Bronchial epithelial cell (primary cell): ENCODE measurements at places on chromosomes 5 and 9. TPM values are rescaled to one million over a fixed set of nuclear protein-coding genes. Genes with fewer than 3 reads are reported as not detected.

The PCDHB7 gene
- not detected in 2 replicates for total RNA-seq

- no peak for DNase-seq
Measured at GRCh38 chr9:71479621-71480020, 288.7 kb downstream of the CEMIP2 start.

GRCh38 chr9:16023446-16023845, 470.6 kb downstream of the CCDC171 start:
- no peak for DNase-seq

DNA sequence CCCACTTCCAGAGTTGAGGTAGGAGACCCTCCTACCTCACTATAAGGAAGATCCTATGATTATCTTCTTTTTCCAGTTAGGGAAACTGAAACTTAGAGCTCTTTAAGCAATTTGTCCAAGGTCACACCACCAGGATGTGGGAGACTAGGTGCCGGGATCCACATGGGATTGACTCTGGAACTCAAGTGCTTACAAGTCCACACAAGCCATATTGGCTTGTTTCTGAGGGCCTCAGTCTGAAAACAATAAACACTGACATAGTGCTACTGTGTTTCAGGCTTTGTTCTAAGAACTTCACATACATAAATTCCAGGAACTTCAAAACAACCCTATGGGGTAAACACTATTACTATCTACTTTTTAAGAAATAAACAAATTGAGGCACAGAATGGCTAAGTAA, 481.3 kb downstream of the ZSWIM6 start:
- peak; percentile 83 for DNase-seq

DNA sequence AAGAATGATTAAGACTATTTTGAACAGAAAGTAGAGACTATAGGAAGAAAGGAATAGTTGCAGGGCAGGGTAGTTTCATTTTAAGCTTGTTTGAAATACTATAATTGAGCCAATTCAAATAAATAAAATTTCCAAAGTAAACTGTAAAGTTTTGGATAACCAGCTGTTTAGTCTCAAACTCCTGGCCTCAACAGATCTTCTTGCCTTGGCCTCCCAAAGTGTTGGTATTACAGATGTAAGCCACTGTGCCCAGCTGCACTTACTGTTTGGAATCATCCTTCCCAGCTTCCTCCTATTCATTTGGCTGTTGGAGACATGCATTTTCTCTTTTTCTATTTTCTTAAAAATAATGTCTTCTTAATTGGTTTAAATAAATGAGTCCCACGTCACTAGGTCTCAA, 231.0 kb downstream of the NNT start:
- no peak for DNase-seq

DNA sequence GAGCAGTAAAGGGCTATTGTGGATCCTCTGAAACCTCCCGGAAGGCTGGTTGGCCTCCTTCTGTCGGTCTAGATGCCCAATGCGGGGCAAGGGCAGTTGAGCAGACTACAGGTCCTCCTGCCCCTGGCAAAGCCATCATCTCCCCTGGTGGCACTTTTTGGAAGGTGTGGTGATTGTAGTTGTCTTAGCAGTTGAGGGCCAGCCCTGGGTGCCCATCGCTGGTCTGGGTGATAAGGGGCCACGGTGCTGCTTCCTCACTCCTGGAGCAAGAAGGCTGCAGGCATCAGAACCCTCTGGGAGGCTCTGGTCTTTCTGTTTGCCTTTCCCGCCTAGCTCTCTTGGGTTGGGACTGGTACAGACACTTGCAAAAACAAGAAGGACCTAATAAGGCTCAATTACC, 63.8 kb downstream of the CYSTM1 start:
- no peak for DNase-seq

- peak; percentile 76 for DNase-seq
Measured at GRCh38 chr5:115600766-115601165, 1.5 kb downstream of the TICAM2 start.

DNA sequence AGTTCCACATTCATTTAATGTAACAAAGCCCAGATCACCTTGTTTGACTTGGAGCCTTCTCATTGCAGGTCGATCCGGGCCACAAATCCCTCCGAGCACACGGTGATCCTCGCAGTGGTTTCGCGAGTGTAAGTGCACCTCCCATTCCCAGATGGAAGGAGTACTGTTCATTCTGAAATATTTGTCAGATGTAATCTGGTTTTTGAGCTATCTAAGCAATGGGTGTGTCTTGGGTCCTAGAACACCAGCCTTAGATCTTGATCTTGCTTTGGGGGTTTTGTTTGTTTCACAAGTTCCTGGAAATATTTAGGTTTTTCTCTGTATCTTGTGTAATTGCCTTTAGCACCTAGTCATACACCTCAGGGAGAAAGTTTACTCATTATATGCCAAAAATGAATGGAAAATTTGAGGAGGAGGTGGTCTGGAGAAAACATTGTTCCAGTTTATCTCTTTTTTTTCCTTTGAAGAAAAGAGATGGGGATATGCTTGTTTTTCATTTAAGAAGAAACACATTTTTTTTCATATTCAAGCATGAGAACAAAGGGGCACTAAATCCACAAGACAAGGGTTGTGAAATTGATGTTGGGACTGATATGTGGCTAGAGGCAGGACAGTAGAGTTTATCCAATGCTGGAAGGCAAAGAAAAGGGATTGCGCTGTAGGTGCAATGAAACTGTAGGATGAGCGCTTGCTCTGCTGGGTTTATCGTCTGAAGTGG, 118.6 kb downstream of the PDE8B start:
- DNase-seq: no peak
